8988T (cell line): ENCODE measurements at places on chromosomes 1 and 21.

- DNase-seq = no peak
Observed at GRCh38 chr1:36602184-36602583, 119.5 kb upstream of the CSF3R start.

- no peak for DNase-seq
Observed at GRCh38 chr1:49651136-49651535, 372.6 kb downstream of the AGBL4 start.

DNA sequence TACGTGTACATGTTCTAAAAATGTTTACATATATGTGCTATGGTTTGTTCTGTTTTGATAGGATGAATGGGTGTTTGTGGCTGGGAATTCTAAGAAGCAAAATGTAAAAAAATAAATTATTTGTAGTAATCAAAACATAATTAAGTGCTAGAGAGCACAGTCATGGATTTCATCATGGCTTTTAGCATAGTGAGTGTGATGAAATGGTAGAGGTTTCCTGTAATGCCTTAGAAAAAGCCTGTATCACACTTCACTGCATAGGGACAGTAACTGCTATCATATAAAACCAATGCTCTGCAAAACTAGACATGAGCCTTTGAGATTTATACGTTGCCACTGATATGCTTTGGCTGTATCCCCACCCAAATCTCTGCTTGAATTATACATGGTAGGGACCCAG, 99.8 kb downstream of the PTGER3 start:
- no peak for DNase-seq

- no peak for DNase-seq
Observed at GRCh38 chr1:47362828-47363227, 29.2 kb downstream of the CMPK1 start.

GRCh38 chr1:178501705-178502329, 5.1 kb upstream of the CLEC20A start:
- DNase-seq = peak; percentile 72

DNA sequence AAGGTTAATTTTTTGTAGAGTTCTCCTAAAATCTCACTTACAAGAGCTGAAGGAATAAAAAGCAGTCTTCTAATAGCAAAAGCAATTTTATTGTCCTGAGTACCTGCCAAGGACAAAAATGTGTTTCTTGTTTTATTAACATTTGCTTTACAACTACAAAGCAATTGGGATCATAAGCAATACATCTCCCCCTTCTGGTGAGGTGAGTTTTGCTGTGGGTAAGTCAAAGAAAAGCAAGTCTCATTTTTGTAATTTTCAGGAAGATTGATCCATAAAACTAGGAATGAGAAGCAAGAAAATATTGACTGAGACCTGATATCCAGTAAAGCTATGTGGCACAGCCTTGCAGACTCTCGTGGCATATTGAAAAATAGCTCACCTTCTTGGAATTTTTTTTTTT, 2162.7 kb downstream of the NCAM2 start:
- no peak for DNase-seq

DNA sequence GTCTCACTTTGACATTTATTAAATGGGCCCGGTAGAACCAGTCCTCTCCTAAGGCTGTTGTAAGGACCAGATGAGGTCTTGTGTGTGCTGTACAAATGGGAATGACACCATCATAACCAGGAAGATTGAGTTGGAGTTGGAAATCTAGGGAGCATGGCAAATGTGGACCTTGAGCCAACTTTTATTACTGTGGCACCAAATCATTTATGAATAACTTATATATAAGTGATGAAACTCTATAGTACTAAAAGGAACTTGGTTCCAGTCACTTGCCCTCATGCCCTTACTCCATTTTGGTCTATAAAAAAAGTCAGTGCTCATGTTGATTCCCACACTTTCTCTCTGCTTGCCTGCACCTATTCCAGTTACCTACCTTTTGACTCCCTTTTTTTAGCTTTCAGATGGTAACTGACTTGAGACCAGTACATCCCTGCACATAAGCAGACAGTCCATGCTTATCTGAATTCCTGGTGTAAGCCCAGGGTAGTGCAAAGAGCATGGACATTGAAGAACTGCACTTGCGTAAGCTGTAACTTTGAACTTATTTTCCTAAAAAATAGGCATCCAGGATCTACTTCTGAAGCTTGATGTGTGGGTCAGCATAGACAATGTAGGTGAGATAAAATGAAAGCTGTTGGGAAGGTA, 210.6 kb downstream of the PBX1 start:
- no peak for DNase-seq

GRCh38 chr1:869499-870244, 54.1 kb upstream of the SAMD11 start:
- peak; percentile 55 for DNase-seq

DNA sequence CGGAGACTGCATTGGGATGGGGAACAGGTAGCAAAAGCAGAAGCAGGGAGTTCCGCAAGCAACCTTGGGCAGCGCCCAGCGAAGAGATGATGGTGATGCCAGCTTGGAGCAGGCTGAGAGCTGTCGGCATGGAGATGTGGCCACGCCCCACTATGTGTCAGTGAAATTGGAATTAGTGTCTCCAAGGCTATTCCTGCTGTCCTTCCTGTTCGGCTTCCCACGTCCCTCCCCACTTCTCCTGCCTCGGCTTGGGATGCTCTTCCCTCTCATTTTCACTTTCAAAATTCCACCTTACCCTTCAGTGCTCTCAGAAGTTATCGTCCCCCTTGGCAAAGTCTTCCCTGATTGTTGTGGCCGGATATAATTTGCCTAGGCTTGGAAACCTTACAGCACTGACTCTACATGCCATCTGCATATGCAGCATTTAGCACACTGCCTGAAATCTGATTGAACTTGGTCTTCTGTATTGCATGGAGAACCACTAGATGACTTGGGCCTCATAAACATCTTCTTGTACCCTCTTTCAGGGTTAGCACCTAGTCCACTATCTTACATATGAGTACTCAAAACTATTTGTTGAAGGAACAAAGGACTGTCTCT, 270.7 kb upstream of the RUNX1 start:
- DNase-seq = no peak

- no peak for DNase-seq
Observed at GRCh38 chr1:226602186-226603021, 53.8 kb downstream of the STUM start.

- DNase-seq = no peak
Observed at GRCh38 chr1:47351305-47351704, 17.7 kb downstream of the CMPK1 start.

DNA sequence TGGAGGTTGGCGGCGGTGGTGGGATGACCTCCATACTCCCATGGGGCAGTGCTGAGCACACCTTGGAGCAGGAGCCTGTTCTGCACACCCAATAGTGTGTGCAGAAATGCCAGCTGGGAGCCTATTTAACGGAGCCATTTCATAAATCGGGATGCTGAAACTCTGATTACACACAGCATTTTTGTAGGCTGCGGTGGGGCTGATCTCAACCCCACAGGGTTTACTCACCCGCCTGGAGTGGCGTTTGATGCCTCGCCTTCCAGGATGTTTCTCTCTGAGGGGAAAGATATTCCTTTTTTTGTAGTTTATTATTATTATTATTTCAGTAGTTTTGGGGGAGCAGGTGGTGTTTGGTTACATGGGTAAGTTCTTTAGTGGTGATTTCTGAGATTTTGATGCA, 82.6 kb upstream of the WDR26 start:
- DNase-seq = no peak

DNA sequence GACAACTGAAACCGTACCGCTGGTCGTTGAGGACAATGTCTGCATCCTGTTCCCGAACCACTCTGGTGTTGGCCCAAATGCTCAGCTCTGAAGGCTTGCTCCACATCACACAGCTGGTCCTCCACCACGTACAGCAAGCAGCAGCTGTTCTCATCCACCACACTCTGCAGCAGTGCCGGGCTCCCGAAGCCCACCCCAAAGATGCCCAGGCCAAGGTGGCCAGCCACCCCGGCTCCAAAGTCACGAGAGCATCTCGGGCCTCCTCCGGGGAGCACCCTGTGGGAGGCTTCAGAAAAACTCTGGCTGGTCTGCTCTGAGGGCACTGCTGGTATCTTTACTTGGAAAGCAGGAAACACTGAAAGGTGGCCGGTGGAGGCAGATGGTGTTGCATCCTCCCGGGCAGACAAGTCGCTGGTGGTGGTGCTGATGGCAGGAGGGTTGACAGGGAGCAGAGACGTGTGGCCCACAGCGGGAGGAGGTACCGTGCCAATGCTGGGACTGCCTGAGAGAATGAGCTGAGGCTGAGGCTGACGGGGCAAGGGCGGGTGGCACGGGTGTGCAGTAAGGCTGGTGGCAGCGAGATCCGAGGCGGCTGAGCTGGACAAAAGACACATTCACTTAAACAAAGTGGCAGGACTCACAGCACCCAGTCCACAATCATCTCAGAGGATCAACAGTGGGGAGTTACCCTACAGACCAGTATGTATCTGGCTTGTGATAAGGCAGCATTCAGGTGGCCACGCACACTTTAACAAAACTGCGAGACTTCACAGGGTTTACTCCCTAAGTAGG, 6.5 kb upstream of the CCDC27 start:
- DNase-seq = no peak

DNA sequence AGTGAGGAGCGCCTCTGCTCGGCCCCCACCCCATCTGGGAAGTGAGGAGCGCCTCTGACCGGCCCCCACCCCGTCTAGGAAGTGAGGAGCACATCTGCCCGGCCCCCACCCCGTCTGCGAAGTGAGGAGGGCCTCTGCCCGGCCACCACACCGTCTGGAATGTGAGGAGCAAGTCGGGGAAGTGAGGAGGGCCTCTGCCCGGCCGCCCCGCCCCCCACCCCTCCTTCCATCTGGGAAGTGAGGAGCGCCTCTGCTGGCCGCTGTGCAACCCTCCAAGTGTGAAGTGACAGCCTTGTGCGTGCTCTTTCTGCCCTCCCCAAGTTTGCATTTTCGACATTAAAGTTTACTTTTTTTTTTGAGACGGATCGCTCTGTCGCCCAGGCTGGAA, 5.1 kb upstream of the ZZZ3 start:
- no peak for DNase-seq

DNA sequence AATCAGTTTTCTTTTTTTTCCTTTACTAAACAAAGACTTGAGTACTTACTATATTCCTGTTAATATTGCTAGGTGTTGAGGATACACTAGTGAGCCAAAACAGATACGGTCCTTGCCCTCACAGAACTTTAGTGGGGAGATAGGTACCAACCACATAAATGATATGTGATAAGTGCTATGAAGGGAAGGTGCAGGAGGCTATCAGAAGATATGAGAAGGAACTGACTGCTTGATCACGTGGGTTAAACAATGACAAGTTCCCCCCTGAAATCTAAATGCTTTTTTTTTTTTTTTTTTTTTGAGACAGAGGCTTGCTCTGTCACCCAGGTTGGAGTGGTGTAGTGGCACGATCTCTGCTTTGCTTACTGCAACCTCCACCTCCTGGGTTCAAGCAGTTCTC, 25.0 kb downstream of the RBM15 start:
- no peak for DNase-seq

- no peak for DNase-seq
Observed at GRCh38 chr1:18414321-18414720, 66.4 kb upstream of the KLHDC7A start.

DNA sequence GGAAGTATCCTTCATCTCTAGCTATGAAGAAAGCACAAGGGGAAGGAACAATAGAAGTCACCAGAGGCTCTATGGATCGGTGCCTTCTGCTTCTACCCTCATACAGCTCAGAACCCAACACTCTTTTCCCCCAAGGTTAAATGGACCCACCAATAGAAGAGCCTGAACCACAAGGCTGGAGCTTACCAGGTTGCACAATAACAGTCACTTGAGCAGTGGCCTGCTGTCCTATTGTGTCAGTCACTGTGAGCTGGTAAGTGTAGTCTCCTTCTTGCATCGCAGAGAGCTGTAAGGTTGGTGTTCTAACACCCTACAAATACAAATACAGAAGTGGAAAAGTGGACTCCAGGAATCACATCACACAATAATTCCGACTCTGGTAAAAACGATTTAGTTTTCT, 103.0 kb downstream of the KIAA0319L start:
- no peak for DNase-seq

DNA sequence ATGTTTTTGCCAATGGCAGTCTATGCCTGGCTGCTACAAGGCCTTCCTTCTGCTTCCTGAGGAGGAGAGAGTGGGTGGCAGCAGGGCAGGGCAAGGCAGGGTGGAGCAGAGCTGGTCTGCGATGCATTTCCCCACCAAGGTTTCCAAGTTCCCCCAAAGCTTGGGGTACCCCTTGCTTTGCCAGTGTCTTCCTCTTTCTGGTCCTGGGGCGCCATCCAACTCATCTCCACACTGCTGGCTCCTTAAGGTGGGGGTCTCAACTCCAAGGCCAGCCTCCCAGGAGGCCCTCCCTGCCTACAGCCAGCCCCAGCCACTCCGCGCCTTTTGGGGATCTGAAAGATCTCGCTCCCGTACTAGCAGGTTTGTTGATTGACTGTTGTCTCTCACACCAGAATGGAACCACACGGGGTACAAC, 3.9 kb upstream of the SKI start:
- no peak for DNase-seq
